ENCODE measurements at places on chromosomes 1 and 21.

DNA sequence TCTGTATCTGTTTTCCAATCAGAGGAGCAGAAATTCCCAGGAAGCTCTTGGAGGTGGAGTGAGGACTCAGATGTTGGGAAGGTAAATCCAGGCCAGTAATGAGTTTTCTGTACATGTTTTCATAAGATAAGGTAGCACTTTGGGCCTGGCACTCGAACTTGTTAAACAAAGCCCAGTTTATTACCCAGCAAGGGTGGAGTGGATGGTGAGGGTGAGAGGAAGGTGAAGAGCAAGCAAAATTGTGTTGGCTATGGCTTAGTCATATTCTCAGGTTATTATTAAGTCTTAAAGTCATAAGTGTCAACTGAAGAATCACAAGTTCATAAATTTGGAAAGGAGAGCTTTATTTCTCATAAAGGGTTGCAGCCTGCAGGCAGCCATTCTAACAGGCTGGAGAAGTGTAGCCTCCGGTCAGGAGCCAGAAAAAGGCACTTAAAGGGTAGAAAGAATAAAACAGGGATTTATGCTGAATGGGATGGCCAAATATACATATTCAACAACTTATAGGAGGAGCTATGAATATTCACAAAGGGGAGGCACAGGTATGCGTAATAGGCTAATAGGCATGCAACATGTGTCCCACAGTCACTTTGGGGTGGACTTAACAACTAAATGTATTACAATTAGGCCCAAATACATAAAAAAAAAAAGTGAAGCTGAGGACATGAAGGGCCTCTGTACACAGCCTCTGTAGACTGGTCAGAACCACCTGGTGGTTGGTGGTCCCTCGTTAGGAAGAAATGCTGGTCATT is 523.9 kb downstream of the LMO4 start:
- H3K36me3 ChIP-seq, result no peaks in the 10 kb centered on the region
- no peak overlapping the region for H3K4me3 ChIP-seq
- DNase-seq, result no peak
- H3K27me3 ChIP-seq, result no peaks in the 10 kb centered on the region
- H3K27ac ChIP-seq, result no peak overlapping the region
- no peaks in the 10 kb centered on the region for H3K4me1 ChIP-seq

- DNase-seq, result no peak
- no peaks in the 10 kb centered on the region for H3K36me3 ChIP-seq
- no peaks in the 10 kb centered on the region for H3K27me3 ChIP-seq
- no peaks in the 10 kb centered on the region for H3K4me1 ChIP-seq
Measured at GRCh38 chr1:56901716-56902115, 47.1 kb downstream of the C8A start.

- peaks cover 8% of the 10 kb centered on the region for H3K36me3 ChIP-seq
- DNase-seq, result no peak
- no peak overlapping the region for H3K4me3 ChIP-seq
- no peaks in the 10 kb centered on the region for H3K27me3 ChIP-seq
Measured at GRCh38 chr1:111471012-111471411, 2.8 kb upstream of the C1orf162 start.

DNA sequence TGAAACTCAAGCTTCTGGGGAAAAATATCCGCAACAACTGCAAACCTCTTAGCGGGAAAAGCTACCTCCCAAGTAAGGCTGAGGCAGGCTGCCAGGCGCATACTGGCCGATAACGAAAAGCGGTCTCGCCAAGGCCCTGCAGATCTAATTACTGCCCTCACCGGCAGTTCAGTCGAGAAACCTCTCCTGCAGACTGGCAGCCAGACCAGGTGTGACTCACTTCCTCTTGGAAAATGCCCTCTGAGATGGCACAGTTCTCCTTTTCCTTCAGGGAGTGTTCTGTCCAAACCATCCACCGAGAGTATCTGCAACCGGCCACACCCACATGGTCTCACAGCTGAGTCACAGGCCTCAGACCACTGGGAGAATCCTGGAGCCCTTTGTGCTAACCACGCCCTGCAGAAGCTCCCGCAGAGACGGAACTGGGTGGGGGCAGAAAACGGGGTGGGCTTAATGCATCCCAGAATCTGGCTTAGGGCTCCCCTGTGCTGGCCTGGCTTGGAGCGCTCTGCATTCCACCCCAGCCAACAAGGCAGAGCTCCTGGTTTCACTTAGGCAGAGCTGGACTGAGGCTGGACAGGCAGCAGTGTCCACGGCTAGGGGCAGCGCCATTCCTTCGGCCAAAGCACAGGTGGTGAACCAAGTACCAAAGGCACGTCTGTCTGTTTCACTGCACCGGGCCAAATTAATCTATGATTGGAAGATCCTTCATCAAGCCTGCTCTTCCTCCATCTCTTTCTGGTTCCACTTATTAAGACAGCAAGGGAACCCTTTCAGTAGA is 1.2 kb downstream of the S100A10 start:
- DNase-seq, result peak; percentile 94
- peaks cover 26% of the 10 kb centered on the region for H3K36me3 ChIP-seq
- peak overlapping the region; percentile 97 for H3K27ac ChIP-seq
- peaks cover 66% of the 10 kb centered on the region for H3K4me1 ChIP-seq
- peak overlapping the region; percentile 85 for H3K4me3 ChIP-seq

DNA sequence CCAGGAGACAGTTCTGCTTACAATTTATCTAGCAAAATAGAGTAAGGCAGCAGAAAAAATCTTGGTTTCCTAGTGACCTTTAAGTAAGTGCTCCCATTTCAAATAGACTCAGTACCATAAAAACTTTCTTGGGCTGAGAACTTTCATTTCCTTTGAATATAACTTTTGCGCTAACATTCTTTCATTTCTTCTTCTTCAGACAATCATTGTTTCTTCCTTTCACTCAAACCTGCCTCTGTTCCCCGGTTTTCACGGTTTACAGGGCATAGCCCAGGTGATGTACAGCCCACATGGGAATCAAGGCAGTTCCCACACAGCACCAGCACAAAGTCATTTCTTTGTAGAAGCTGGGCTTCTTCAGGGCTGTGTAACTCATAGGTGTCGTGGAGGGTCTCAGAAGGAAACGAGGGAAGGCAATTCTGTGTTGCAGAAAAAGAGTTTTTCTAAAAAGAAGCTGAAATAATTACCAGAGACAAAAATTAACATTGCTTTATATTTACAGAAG is 611.6 kb downstream of the SMYD3 start:
- DNase-seq, result no peak
- H3K4me1 ChIP-seq, result peaks cover 18% of the 10 kb centered on the region
- H3K4me3 ChIP-seq, result no peak overlapping the region
- H3K27ac ChIP-seq, result no peak overlapping the region
- H3K27me3 ChIP-seq, result no peaks in the 10 kb centered on the region

GRCh38 chr1:90851711-90852050 is 134.6 kb upstream of the BARHL2 start:
- DNase-seq, result peak; percentile 28
- peak overlapping the region; percentile 69 for H3K4me3 ChIP-seq
- no peak overlapping the region for H3K27ac ChIP-seq

GRCh38 chr1:156816561-156817328 is at the start of gene SH2D2A:
Gene SH2D2A, minus strand, starts transcription at chr1:156816848. Its CDS starts 140 bp downstream, at chr1:156816708.
- H3K4me3 ChIP-seq, result no peak within 1 kb of the TSS
- peaks cover 13% of the 10 kb centered on the region for H3K4me1 ChIP-seq
- H3K27ac ChIP-seq, result no peak within 1 kb of the TSS
- 0 out of 2 replicates have a peak, but pooled peaks cover 2% of the 10 kb centered on the region for H3K27me3 ChIP-seq
- no peaks in the 10 kb centered on the region for H3K36me3 ChIP-seq

DNA sequence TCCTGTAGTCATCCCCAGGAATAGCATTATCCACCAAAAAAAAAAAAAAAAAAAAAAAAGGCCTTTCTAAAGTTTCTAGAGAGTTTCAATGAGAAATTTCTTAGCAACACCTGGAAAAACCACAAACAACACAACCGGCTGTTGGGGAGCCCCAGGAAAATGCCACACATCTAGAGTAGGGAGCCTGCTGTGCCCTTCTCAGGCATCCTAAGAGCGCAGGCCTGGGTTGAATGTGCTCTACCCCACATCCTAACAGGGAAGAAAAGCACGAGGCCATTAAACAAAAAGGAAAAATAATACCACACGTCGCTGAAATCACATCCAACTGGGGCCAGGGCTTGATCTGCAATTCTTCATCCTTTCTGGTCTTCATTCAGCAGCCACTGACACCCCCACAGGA is 367.5 kb downstream of the TGFB2 start:
- no peak for DNase-seq
- H3K27me3 ChIP-seq, result no peaks in the 10 kb centered on the region
- H3K36me3 ChIP-seq, result no peaks in the 10 kb centered on the region
- peaks cover 28% of the 10 kb centered on the region for H3K4me1 ChIP-seq
- no peak overlapping the region for H3K4me3 ChIP-seq

GRCh38 chr1:177798614-177799013 is 171.2 kb downstream of the SEC16B start:
- H3K4me1 ChIP-seq, result no peaks in the 10 kb centered on the region
- no peaks in the 10 kb centered on the region for H3K27me3 ChIP-seq
- H3K4me3 ChIP-seq, result no peak overlapping the region
- no peak for DNase-seq

- no peaks in the 10 kb centered on the region for H3K36me3 ChIP-seq
- peaks cover 12% of the 10 kb centered on the region for H3K27me3 ChIP-seq
- no peak for DNase-seq
- no peak overlapping the region for H3K4me3 ChIP-seq
- H3K27ac ChIP-seq, result no peak overlapping the region
Measured at GRCh38 chr1:44685881-44686280, 11.4 kb downstream of the ARMH1 start.

DNA sequence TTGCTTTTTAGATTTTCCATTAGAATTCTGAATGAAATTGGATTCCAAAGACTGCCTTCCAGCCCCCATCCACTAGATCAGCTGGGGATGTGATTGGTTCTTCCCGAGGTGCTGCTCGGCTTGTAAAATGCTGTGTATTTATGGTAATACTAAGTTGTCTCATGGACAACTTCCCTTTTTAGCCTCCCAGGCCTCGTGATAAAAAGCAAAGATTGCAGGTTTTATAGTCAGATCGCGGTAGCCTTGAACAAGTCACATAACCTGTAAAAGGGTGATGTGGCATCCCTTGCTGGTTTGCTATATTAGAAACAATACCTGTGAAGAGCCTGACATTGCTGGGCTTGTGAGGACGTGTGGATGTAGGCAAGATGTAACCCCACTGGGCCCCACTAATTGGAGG is 10.4 kb downstream of the MUL1 start:
- no peaks in the 10 kb centered on the region for H3K27me3 ChIP-seq
- peaks cover 32% of the 10 kb centered on the region for H3K4me1 ChIP-seq
- DNase-seq, result no peak

DNA sequence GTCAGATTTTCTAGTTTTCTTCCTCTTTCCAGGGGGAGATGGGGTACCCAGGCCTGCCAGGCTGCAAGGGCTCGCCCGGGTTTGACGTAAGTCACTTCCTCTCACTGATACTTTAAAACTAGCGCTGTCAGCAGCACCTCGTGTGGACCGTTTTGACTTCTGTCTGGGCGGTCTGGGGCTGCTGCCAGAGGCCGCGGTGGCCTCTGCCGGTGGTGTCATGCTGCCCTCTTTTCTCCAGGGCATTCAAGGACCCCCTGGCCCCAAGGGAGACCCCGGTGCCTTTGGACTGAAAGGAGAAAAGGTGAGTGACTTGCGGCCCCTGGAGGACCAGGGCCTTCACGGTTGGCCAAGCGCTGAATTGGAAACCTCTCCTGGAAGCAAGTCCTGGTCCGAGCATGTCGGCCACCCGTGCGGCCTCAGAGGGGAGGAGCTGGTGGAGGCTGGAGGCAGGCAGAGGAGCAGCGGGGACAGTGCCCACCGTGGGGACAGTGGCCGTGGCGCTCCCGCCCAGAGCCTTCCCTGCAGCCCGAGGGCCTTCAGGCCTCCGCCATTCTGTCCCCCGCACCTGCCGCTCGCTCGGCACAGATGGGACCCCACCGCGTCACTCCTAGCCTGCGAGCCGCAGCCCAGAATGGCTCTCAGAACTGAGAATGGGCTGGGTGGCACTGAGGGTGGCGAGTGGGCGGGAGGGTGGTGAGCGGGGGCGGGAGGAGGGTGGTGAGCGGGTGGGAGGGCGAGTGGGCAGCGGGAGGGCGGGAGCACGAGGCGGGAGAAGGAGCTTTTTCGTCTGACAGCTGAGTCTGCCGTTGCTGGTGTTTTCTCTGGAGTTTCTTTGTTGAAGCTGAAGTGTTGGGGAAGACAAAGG is 9.4 kb downstream of the COL6A1 start:
- H3K27ac ChIP-seq, result no peak overlapping the region
- H3K4me1 ChIP-seq, result no peaks in the 10 kb centered on the region
- peak; percentile 39 for DNase-seq

- H3K4me1 ChIP-seq, result no peaks in the 10 kb centered on the region
- no peak overlapping the region for H3K27ac ChIP-seq
- no peak overlapping the region for H3K4me3 ChIP-seq
Measured at GRCh38 chr1:217431395-217431794, 199.5 kb downstream of the GPATCH2 start.

DNA sequence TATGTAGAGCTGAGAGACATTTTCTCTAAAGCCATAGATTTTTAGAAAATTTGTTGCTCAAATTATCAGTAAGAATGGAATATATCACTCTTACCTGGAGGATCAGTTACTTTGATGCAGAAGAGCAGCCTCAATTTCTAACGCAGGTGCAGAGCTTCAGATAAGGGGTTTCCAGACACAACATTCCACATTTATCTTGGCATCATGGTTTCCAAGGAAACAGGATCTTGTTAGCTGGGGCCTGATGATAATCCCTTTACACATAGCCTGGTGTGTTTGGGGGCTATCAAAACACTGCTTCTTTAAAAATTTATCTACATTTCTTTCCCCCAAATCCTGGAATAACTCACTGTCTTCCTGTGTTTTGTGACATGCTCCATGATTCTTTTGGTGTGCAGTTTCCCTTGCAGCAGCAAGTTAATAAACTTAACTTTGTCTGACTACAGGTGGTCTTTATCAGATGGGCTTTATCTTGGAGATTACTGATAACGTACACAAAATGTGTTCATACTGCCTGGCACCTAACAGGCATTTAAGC is 2.7 kb upstream of the STX12 start:
- no peaks in the 10 kb centered on the region for H3K27me3 ChIP-seq
- DNase-seq, result no peak
- H3K4me3 ChIP-seq, result no peak overlapping the region
- peaks cover 3% of the 10 kb centered on the region for H3K4me1 ChIP-seq
- peaks cover 6% of the 10 kb centered on the region for H3K36me3 ChIP-seq
- H3K27ac ChIP-seq, result no peak overlapping the region

DNA sequence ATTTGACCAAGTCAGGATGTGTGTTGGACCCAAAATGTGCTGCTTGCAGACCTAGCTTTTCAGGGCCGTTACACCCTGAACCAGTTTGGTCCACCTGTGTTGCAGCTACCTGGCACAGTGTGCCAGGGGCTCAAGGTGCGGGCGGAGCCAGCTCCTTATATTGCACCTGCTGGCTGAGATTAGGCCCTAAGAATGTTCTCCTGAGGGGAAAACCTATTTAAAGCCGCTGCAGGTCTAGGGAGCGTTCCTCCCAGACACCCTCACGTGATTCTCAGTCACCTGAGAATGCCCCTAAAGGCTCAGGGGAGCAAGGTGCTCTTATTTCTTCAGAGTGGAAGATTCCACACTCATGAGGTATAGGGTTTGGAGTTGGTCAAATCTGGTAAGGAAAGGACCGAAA is 12.0 kb downstream of the GSTM3 start:
- no peak for DNase-seq
- H3K36me3 ChIP-seq, result no peaks in the 10 kb centered on the region
- H3K27me3 ChIP-seq, result no peaks in the 10 kb centered on the region
- no peaks in the 10 kb centered on the region for H3K4me1 ChIP-seq
- no peak overlapping the region for H3K27ac ChIP-seq
- H3K4me3 ChIP-seq, result no peak overlapping the region

Measured in SJSA1 (cell line).